ENCODE measurements at places on chromosomes 16 and 17.

DNA sequence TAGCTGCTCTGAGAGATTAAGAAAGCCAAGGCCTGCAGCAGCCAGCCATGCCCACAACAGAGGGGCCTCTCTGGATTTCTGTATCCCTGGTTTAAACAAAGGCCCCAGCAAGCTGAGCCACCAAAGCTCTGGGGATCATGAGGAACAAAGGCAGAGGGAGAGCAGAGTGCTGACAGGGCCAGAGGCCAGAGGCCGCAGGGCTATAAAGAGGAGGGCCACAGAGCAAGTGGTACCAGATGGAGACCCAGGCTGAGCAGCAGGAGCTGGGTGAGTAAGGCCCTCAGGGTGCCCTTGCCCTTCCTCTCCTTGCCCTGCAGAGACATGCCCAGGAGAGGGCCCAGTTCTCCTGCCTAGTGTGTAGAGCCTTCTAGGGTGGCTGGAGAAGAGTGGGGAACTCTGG is at the start of gene CRYBA1:
Gene CRYBA1, plus strand, starts transcription at position 232 of the 400 bp plus-strand sequence. Its CDS starts 5 bp downstream, at position 237.
- no peak for DNase-seq

- DNase-seq: no peak
These were observed 5.1 kb upstream of the CALCOCO2 start for GRCh38 chr17:48825446-48826381.

- no peak for DNase-seq
These were observed 75.7 kb downstream of the SPAG9 start for GRCh38 chr17:51044976-51045375.

DNA sequence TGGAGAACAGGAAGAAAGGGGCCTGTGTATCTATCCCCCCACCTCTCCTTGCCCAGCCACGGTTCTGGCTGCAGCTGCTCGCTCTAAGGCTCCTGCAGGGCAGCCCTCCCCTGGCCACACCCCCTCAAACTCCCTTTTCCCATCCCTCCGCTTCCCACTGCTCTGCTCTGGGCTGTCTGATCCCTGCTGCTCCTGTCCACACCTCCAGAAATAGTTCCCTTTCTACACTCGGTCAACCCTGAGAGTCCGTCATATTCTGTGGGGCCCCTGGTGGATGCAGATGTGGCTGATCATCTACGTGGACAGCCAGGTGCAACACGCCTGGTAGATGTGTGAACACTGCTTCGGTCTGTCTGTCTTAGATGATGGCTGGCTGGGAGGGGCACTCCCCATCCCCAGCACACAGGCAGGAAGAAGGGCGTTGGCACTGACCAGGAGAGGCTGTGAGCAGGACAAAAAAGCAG is 19.3 kb upstream of the KRT19 start:
- no peak for DNase-seq

- no peak for DNase-seq
These were observed 154.5 kb downstream of the CBLN1 start for GRCh38 chr16:49127103-49127502.

DNA sequence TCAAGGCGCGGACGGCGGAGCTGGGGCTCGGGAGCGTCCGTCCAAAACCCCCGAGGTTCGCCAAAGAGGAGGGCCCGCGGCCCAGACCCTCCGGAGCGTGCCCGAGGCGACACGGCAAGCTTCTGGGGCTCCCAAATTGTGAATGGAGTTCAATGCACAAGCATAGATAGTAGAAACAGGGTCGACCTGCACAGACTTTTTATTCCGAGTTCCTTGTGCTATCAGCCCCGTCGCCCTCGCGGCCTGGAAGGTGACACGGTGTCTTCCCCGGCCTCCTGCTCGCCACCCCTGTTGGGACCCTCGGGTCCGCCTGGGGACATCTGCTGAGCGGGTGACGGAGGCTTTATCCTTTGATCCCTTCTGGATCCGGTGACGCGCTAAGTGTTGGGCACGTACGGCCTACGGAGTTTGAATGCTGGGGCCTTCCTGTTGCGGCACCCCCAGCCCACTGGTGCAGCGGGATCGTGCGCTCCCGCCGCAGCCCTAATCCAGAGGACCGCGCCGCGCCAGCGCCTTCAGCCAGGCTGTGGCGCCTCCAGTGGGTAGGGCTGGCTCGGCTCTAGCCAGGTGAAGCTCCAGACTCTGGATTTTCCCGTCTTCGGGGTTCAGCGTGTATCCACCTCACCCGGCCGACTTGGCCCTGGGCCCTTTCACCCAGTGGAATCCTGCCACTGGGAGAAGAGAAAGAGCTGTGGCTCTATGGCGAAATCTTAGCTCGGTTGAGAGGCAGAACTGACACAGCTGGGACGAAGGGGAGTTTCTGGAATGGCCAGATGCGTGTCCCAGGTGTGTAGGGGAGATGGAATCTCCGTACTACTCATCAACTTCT is 17.0 kb upstream of the NTN1 start:
- DNase-seq: no peak

GRCh38 chr16:81973737-81974136 is 37.5 kb downstream of the SDR42E1 start:
- no peak for DNase-seq

DNA sequence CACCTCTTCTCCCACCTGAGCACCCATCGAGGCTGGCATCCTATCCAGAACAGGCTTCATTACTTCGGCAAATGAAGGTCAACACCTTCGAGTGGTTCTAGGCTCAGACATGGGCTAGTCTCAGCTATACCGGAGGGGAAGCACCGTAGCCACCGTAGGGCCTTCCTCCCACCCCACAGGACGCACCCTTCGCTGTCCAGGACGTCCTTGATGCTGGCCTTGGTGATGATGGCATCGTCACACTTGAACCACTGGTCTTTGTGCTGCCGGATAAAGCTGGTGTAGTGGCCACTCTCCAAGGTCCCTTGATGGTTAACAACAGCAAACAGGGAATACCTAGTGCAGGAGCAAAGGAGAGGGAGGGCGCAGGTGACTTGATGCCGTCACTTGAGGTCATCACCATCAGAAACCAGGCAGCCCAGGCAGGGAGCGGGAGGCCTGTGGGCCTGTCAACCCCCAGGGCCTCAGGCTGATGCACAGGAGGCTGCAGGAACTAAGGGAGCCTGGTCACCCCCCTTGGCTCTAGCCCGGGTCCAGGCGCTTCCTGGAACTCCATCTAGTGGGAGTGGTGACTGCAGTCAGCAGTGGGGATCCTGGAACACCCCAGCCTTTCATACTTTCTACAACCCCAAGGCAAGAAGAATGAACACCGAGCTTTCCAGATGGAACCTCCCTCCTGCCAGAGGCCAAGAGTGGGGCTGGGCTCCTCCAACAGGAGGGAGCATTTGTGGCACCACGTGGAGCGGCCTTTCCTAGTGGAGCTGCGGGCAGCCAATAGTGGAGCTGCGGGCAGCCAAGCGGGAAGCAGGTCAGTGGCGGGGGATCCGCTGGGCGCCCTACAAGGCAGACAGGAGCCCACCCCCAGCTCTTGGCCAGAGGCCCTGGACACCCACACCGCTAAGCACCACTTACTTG is 38.5 kb downstream of the USP22 start:
- DNase-seq: no peak

DNA sequence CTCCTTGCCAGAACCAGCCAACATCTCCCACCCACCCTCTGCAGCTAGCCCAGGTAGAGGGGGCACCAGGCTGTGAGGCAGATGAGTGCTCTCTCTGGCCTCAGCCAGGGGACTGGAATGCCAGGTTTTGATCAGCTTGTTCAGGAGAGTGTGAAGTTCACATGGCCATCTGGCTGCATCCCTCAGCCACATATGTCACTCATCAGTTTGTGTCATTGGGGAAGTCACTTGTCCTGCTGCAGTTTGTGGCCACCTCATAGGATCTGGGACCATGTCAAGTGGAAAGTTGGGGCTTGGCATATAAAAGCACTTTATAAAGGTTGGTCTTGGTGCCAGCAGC is 147.6 kb downstream of the SOCS1 start:
- DNase-seq: no peak
